ENCODE measurements at places on chromosomes 7 and 10.

DNA sequence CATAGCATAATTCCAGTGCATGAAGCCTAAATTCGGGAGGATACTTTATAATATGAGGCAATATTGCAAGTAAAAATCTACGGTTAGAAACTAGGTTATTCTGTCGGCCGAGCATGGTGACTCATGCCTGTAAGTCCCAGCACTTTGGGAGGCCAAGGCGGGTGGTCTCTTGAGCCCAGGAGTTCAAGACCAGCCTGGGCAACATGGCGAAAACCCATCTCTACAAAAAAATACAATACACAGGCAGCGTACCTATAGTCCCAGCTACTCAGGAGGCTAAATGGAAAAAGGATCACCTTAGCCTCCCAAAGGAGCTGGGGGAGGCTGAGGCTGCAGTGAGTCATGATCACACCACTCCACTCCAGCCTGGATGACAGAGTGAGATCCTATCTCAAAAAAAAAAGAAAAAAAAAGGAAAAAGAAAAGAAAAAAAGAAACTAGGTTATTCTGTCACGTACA is 14.2 kb downstream of the SKAP2 start:
- no peak for DNase-seq

DNA sequence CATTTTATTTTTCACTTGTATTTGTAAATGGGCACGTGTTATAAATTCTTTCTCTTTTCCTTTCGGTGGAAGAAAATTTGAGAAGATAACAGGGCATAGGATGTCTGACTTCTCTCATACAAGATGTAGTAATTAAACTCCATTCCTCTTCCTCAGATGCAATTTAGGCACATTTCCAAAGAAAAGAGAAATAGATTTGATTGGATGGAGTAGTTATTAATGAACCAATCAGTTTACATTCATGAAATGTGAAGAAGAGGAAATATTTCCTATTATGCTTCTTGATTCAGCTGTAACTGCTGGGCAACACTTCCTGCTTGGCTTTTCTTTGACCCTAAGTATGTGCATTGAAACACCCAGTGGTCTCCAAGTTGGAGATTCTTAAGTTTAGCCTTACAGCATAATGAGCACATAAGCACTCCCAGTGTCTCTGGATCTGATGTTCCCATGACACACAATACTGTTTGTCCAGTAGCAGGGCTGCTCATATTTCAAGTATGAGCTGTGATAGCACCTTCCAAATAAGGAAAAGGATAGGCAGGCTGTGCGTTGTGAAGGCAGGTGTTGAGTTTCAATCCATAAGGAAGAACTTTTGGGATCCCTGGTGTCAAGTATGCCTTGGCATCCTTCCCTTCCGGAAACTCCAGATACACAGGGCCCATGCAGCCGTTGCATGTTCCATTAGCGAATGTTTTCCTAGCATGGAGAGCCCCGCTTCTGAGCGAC is 33.4 kb upstream of the COBL start:
- DNase-seq, result no peak

GRCh38 chr7:73364006-73364728 is 36.2 kb downstream of the FKBP6 start:
- DNase-seq, result peak; percentile 49

- DNase-seq, result no peak
Measured at GRCh38 chr7:28483112-28483511, 70.8 kb downstream of the CREB5 start.

- no peak for DNase-seq
Measured at GRCh38 chr7:150507947-150508602, 6.6 kb upstream of the GIMAP7 start.

DNA sequence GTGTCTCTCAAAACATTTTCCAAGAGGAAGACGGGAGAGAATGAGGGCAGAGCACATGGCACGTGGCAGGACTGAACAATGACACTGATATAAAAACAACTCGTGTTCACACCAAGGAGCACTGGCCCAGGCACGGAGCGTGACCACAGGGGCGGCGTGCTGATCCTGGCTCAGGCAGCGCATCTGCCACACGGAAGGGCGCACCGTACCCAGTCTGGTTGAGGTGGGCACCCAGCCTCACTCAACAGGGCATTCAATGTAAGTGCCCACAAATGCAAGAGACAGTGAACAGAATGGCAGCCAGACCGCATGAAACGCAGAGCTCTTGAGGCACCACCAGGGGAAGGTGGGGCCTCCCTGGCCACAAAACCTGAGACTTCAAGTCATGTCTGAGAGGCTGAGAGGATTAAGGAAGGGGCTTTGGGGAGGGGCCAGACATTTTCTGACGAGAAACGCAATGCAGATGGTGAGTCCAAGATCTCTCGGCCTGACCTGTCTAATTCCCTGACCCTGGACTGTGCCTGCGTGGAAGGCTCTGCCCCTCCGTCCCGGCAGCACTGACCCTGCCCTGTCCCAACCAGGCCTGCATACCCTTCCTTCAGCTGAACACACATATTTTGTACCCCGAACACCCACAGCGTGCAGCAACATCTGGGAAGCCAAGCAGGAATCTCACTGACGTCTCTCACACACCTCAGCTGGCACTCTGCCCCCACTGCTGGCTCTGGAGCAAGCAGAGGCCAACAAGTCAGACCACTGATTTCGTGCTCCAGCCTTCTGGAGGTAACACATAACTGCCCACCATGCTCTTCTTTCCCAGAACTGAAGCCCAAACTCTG is 35.5 kb downstream of the VOPP1 start:
- DNase-seq, result no peak

DNA sequence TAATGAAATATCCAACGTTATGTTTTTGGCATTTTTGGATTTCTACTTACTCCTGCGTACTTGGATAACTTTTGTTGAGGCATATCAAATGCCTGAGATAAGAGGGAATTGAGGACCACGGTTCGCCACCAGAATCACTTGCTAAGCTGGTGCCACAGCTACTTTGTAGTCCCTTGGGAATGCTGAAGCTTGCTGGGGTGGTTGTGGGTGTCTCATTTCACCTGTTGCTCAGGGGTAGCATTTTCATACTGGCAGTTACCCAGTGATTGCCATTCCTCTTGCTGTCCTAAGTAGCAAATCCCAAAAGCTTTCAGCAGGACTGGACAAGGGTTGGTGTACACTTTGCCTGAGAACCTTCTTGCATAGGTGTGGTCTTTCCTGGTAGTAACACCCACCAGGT is 75.2 kb downstream of the CREB5 start:
- no peak for DNase-seq

- DNase-seq, result no peak
Measured at GRCh38 chr7:24793982-24794648, 36.9 kb upstream of the GSDME start.

GRCh38 chr10:79143879-79144278 is 75.1 kb downstream of the ZMIZ1 start:
- DNase-seq, result peak; percentile 68
